Omental fat pad (tissue), 4 donors: ENCODE measurements at places on chromosomes 2 and 18.

GRCh38 chr18:14098428-14098827 lies 33.8 kb downstream of the ZNF519 start:
- no peak for DNase-seq

DNA sequence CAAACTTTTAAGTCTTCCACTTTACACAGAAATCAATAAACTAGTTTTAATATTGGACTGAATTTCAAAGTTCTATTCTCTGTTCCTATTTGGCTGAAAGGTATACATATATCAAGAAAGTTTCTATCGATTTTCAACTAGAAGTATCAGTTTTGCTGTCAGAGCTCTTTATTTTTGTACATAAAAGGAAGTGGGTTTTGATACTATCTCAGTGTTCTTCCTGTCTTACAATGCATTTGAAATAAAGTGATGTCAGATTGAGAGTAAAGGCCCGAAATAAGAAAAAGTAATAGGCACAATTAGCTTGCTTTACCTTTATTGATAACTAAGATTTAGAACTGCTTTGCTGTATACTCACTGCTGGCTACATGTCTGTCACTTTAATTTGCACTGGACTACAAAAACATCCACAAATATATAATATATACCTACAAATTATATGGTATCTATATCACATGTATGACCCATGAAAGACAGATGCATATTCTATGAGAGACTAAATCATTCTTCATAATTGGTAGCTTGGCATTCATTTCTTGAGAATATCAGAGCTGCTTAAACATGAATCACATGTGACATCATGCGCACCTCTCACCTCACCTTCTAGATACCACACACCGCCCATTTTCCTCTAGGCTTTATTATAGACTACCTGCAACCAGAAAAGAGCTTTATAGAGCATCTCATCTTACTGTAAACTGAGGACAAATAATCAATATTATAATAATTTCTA lies 83.6 kb downstream of the ASXL2 start:
- DNase-seq: no peak

GRCh38 chr2:117700471-117700870 lies 114.0 kb upstream of the DDX18 start:
- DNase-seq: no peak

DNA sequence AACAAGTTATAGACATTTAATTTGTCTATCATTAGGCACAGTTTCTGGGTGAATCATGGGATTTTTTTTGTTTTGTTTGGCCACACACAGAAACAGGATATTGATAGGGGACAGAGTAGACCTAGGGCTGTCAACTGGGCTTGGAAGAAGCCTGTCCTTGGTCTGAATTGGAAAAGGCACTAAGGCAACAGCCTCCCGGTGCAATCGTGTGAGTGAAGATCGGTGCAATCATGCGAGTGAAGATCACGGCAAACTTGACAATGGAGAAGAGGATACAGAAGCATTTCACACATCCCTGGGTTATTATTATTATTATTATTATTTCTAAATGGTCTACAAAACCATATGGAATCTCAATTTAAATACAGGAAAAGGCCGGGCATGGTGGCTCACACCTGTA lies 94.5 kb downstream of the ACKR3 start:
- no peak for DNase-seq

GRCh38 chr2:176188774-176189680 lies 559 bp downstream of the HOXD1 start:
- DNase-seq: no peak

DNA sequence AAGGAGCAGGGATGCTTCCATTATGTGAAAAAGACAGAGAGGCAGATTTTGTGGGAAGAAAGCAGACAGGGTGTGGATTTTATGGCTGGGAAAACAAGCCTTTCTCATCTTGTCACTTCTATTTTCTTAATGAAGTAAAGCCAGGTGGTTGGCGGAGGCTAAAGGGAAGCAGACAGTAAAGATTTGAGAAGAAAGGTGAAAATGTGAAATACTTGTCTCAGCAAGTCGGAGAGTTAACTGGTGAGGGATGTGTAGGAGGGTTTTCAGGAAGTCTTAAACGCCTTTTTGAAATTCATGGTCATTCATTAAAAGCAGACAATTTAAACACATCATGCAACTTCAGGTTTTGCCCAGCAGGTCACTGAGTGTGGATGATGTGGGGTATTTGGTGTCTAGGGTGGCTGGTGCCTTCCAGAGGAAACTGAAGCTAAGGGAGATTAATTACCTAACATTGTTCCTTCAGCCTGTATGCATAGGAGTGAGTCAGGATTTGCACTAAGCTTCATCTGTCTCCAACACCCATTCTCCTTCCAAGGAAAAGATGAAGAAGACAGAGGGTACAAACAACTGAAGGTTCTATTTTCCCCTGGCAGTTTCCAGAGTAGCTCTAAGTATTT lies 20.7 kb downstream of the SLC14A2 start:
- no peak for DNase-seq

DNA sequence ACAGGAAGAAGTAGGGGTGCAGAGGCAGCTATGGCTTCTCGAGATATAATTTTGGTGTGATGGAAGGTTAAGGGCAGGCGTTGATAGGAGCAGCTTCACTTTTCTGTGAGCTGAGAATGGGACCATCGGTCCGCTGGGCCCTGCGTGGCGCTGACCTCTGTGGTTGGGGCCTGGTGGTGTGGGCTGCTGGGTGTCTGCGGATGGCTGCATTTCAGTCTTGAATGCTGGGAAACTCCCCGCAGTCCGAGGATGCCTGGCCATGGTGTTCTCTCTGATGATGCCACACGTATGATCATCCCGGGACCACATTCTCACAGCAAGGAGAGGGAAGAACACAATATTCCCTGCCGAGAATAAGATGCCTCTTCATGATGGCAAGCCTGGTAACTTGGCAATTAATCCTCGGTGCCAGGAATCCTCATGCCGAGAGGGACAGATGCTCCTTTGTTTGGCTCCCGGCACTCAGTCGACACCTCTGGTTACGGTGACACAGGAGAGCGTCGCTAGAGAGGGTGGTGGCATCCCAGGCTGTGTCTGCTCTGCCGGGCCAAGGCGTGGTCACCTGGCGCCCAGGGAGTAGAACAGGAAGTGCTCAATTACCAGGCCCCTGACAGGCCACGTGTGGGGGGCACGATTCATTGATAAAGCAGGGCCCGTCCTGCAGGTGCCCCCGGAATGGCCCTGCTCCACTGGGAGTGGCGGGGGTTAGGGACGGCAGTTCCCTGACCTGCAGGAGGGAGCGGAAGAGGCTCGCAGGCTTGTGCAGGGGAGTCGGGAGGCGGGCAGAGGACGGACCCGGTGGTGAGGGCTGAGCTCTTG lies 119.4 kb upstream of the CTDP1 start:
- no peak for DNase-seq

GRCh38 chr2:160425434-160426151 lies 68.0 kb downstream of the RBMS1 start:
- DNase-seq: no peak

DNA sequence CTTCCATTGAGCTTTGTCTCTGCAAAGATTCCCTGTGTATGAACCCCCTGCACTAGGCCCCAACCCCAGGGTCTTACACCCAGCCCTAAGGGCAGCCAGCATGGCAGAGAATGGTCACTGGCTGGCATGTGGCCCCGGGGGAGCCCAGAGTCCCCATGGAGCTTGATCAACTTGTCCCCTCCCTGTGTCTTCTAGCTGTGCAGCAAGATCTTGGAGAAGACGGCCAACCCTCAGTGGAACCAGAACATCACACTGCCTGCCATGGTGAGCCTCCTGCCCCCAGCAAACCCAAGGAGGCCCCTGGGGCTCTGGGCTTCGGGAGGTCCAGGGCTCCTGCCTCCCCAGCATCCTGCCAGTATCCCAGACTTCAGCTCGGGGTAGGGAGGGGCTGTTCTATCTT lies 81.5 kb downstream of the DYSF start:
- DNase-seq: no peak

GRCh38 chr2:124053796-124054195 lies 28.7 kb downstream of the CNTNAP5 start:
- DNase-seq: no peak

- no peak for DNase-seq
These were observed 225.0 kb upstream of the HS6ST1 start for GRCh38 chr2:128543646-128544045.

DNA sequence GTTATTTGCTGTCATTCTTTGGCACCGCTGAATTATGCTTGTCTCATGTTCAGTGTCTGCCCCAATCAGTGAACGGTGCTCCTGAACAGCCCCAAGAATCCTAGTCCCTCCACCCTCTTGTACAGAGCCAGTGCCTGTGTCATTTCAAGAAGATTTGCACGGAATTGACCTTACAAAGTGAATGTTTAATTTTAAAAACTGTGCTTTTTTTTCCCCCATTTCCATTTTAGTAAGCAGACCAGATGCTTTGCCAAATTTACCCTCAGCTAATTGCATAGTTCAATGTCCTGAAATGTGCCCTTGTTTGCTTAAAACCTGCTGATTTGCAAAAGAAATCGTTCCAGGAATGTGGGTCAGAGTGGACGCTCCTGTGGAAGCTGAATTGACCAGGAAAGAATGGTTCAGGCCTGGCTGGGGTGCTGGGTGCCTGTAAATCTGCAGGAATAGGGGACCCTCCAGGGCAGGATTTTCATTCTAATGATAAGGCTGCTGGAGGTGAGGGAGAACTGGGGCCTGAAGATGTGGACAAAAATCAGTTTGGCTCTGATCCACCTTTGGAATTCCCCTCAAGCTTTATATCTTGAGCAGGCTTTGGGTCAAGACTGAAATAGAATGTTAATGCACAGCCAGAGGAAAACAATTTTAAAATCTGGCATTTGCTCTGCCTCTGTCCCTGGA lies 20.1 kb downstream of the TMEM17 start:
- no peak for DNase-seq

DNA sequence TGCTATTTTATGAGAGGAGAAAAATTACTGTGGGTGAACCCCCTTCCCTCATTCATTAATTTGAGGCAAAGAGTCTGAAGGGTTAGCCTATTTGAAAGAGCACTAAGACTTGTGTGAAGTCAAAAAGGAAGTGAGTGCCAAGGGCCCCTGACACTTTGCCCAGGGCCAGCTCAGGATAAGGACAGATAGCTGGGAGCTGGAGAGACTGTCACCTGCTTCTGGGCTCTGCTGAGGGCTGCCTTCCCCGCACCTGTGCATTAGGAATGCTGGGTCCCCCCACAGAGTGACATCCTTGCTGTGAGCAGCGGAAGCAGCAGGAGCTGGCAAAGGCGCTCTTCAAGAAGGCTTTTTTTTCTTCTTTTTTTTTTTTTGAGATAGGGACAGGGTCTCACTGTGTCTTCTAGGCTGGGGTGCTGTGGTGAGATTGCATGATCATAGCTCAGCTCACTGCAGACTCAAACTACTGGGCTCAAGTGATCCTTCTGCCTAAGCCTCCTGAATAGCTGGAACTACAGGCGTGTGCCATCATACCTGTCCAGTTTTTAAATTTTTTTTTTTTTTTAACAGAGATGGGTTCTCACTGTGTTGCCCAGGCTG lies 148.3 kb downstream of the AQP4 start:
- no peak for DNase-seq

DNA sequence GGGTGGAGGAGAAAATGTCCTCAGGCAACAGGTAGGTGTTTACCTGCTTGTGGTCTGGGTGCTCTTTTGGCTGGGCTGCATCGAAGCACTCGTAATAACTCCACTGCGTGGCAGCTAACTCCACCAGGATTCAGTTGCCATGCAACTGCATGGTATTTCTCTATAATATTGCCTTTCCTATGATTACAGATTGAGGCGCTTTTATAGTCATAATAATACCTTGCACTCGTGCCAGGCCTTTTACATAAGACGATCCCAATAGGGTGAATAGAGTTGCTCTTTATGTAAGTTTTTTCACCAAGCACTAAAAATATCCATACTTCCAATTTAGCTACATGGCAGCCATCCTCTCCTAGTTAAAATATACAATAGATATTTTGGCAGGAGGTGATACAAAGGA lies 19.7 kb upstream of the NYAP2 start:
- no peak for DNase-seq

GRCh38 chr2:217897816-217898806 lies 104.7 kb downstream of the TNS1 start:
- DNase-seq: no peak

DNA sequence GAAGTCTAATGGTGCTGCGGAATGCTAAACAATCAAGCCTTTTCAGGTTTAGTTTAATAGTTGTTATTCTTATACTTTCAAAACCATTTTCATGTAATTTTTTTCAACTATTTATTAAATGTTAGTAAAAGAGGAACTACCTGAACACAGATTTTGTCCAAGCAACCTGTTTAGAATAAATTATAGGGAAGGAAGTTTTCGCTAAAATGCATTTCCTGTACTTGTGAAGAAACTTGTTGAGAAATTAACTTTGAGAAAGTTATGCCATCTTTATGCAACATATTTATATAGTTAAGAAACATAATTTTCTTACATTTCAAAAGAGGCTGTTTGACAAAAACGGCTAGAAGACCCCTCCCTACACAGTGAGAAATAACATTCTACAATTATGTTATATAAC lies 16.6 kb downstream of the MAP4K4 start:
- no peak for DNase-seq

GRCh38 chr2:80573950-80574349 lies 269.4 kb upstream of the LRRTM1 start:
- DNase-seq: no peak

DNA sequence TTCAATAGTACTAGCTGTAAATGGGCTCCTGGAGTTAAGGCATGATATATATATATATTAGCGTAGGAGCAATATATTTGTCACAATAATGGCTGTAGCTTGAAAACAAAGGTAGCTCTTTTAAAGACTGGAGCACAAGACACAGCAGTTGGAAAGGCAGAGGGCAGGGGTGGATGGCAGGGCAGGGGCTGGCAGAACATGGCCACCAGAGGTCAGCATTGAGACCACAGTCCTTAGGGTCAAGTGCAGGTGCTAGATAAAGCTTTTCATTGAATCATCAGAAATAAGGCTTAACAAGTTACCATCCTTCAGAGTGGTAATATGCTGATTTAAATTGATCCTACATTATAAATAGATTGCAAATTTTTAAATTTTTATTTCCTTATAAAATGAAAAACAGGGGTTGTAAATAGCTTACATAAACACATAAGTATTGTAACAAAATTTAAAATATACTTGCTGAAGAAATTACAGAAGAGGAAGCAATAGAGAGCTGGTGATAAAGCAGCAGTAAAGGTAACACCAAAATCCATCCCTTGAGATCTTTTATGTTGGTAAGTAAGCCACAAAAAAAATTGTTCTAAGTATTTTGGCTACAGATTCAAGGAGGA lies 161.2 kb upstream of the PIEZO2 start:
- DNase-seq: no peak

GRCh38 chr2:202278036-202278760 lies 12.6 kb downstream of the NOP58 start:
- DNase-seq: no peak

- no peak for DNase-seq
These were observed 405.9 kb downstream of the XIRP2 start for GRCh38 chr2:167293943-167294775.

- no peak for DNase-seq
These were observed 7.6 kb upstream of the KCTD1 start for GRCh38 chr18:26555804-26556553.

- no peak for DNase-seq
These were observed 480.4 kb downstream of the TGIF1 start for GRCh38 chr18:3930126-3931012.

DNA sequence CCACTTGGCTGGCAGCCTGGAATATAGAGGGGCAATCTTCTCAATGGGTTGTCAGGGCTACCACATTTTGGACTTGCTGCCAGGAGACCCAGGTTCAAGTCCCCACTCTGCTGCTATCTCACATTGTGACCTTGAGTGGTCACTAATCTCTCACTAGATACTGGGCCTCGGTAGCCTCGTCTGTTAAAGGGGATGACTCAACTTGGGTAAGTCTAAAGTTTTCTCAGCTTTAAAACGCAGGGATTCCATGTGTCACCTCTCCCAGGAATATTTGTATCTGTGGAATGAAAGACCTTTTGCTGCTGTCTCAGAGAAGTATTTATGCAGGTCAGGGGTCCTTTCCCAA lies 86.3 kb downstream of the SEMA4F start:
- DNase-seq: no peak

GRCh38 chr2:175418224-175418835 lies 236.8 kb upstream of the ATP5MC3 start:
- no peak for DNase-seq
